ENCODE measurements at places on chromosomes 16 and 17.

GRCh38 chr17:63961355-63962212, 11.1 kb downstream of the SCN4A start:
- DNase-seq: peak; percentile 73

DNA sequence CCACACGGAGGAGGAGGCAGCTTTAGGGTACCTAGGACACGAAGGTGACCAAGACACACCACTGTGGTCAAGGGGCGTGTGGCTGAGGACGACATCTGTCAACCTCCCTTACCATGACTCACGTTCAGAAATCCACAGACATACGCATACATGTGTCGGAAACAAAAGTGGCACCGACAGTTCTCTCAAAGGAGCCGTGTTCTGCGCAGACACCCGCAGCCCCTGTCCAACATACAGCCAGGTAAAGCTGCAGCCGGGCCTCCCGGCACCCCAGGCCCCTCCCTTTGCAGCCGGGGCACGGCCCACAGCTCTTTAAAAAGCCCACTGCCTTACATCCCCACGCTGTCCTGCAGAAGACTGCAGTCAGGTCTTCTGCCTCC, 40.5 kb upstream of the KLHDC4 start:
- DNase-seq: peak; percentile 50

GRCh38 chr16:13314633-13315032, 413.2 kb downstream of the SHISA9 start:
- DNase-seq: no peak

GRCh38 chr17:49486012-49486641, 9.0 kb upstream of the NGFR start:
- peak; percentile 9 for DNase-seq

DNA sequence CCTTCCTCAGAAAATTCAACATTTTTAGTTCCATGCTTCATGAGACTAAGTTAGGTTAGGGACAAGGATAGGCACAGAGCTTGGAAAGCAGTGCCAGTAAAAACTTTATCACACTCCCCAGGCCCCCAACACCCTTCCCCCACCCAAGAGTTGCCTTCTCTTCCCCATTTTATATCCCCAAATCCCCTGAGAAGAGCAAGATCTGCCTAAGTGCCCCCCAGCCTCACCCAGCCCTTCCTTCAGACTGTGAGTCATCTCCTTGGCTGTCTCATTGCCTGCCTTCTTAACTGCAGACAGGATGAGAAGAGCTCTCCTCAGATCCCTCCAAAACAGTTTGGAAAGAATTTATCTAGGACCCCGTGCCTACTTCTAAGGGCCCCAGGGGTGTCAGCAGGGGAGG, 55.8 kb downstream of the NEUROD2 start:
- peak; percentile 38 for DNase-seq

DNA sequence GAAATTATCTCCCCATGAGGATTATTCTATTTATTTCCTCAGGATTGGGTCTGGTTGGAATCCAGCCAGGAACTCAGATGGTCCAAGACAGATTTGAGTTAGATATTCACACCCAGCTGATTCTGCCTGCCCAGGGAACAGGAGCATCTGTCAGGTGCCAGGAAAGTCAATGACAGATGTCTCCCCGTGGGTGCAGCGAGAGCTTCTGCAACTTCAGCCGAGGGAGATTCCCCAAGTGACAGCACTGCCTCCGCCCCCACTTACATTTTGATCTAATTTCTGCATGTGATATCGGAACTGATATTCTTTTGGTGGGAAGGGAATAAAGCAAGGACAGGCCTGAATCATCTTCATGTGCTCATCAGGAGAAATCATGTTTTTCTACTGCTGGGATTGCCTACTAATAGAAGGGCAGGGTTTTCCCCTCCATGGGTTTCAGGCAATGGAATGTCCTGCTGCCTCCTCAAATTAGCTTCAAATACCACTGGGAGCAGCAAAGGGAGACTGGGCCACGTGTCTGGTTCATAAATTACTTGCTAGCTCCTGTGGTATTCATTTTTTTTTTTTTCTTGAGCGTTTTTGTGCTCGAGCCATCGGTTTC, 15.7 kb upstream of the DHX8 start:
- peak; percentile 91 for DNase-seq

GRCh38 chr17:12230481-12231354, 210.0 kb downstream of the MAP2K4 start:
- peak; percentile 10 for DNase-seq

Measured in fibroblast of skin of right biceps (primary cell).